ENCODE measurements at places on chromosomes 3 and 15.

DNA sequence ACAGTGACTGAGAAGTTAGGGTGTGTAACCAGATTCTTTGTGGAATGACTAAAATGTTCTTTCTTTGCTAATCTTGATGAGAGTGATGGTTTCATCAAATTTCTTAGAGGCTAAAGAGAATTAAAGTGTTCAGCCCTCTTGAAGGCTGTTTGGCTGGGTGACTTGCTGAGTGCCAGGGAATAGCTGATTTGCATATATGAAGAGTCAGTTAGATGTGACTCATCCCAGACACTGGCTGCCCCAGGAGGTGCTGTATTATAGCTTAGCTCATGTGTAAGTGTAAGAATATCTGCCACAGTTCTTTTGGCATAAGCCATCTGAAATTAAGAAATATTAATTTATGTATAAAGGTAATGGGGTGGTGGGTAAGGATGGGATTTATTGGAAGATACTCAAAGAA, 535.1 kb downstream of the NLGN1 start:
- no peak for DNase-seq

DNA sequence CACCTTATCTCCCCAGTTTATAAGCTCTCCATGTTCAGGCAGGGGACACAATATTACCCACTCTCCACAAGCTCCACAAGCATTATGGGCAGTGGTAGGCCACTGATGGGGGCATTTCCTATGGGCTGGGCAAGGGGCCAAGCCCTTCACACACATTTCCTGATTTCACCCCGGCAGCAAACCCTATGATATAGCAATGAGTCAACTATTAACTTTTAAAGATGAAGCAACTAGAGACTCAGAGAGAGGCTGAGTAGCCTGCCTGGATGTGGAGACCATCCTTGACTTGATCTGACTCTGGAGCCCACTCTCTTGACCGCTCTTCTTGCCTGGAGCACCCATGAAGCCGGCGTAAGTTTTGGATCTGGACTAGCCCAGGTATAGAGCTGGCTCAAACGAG, 27.4 kb downstream of the FOXL2NB start:
- no peak for DNase-seq

- no peak for DNase-seq
Observed at GRCh38 chr3:100465892-100466777, 26.3 kb upstream of the TMEM45A start.

DNA sequence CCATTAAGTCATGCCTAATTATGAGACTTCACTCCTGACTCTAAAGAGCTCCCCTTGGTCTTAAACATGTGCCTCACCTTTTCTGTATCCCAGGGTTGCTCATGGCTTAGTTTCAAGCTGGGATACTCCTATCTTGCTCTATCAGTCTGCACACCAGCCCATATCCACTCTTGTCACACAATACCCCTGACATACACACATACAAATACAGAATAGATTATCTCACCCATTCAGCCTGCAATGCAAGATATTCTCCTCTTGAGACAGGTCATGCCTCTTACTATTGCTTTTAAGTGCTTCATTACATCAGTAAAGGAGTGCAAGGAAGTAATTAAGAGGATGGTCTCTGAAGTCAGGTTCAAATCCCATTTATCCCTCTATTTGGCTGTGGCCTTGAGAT, 587.3 kb downstream of the IGSF11 start:
- no peak for DNase-seq
